ENCODE measurements at places on chromosomes 13 and 19. TPM values are rescaled to one million over a fixed set of nuclear protein-coding genes. Genes with fewer than 3 reads are reported as not detected.

Gene CGB3
- total RNA-seq = not detected

Gene LYPD5
- total RNA-seq = 114 TPM

Gene CLEC11A
- 5.8 TPM for total RNA-seq

Gene ZNF799
- 8.9 TPM for total RNA-seq

Gene CEACAM8
- not detected for total RNA-seq

Gene HSD17B14
- total RNA-seq = 3.1 TPM

Gene IFI30
- 37.2 TPM for total RNA-seq

Gene FSD1
- not detected for total RNA-seq

Gene MYDGF
- total RNA-seq = 28.2 TPM

- H3K36me3 ChIP-seq = no peaks in the 10 kb centered on the region
- peaks cover 48% of the 10 kb centered on the region for H3K4me1 ChIP-seq
- DNase-seq = no peak
- peak overlapping the region; percentile 18 for H3K4me3 ChIP-seq
- H3K27me3 ChIP-seq = peaks cover 100% of the 10 kb centered on the region
- H3K27ac ChIP-seq = no peak overlapping the region
Observed at GRCh38 chr13:112057736-112058518, 9.0 kb upstream of the SOX1 start.

DNA sequence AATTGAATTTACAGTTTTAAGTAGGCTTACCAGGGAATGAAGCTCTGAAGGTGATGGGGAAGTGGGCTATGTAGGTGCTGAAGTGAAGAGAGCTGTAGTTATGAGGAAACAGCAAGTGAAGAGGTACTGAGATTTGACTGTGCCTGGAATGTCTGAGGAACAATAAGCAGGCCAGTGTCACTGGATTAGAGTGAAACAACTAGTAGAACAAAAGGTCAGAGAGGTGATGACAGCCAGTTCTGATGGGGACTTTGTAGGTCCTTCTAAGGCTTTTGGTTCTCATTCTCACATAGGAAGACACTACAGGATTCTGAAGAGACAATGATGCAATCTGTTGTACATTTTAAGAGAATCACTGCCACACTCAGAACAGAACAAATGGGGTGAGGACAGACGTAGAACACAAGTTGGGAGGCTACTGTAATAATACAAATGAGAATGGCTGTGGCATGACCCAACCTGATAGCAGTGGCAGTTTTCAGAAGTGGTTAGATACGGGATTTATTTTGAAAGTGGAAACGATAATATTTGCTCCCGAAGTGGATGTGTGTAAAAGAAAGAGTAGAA lies 130.8 kb downstream of the MYCBP2 start:
- H3K27me3 ChIP-seq = no peaks in the 10 kb centered on the region
- peaks cover 66% of the 10 kb centered on the region for H3K36me3 ChIP-seq
- no peaks in the 10 kb centered on the region for H3K4me1 ChIP-seq
- H3K4me3 ChIP-seq = no peak overlapping the region
- DNase-seq = no peak

GRCh38 chr13:30192320-30193093 lies 114.8 kb downstream of the KATNAL1 start:
- no peak overlapping the region for H3K4me3 ChIP-seq
- no peak overlapping the region for H3K27ac ChIP-seq
- DNase-seq = no peak
- no peaks in the 10 kb centered on the region for H3K4me1 ChIP-seq
- H3K27me3 ChIP-seq = no peaks in the 10 kb centered on the region

GRCh38 chr13:49354719-49355118 lies 89.1 kb downstream of the CAB39L start:
- H3K4me1 ChIP-seq = no peaks in the 10 kb centered on the region
- peak overlapping the region; percentile 57 for H3K27ac ChIP-seq
- no peaks in the 10 kb centered on the region for H3K27me3 ChIP-seq
- no peak for DNase-seq

DNA sequence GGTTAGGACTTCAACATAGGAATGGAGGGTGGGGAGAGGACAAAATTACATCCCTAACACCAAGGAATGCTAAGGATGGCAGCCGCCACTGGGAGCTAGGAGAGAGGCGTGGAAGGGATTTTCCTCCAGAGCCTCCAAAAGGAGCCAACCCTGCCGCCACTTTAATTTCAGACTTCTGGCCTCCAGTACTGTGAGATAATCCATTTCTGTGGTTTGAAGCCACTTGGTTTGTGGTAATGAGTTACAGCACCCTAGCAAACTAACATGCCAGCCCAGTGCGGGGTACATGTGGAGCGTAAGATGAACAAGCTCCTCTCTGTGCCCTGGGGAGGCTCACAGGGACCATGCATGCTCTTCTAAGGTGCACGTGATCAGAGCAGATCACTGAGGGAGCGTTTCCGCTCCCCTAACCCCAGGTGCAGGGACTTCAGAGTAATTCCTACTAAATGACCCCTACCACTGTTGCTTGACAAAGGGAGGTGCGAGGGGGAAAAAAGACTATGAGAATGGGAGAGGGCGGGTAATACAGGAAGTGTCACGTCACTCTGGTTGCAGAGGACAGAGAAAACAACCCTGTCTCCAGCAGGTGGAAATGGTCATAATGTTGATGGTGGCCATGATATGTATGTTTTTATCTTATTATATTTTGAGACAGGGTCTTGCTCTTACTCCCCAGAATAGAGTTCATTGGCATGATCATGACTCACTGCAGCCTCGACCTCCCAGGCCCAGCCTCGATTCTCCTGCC lies 12.0 kb downstream of the FPR1 start:
- H3K4me1 ChIP-seq = no peaks in the 10 kb centered on the region
- peaks cover 13% of the 10 kb centered on the region for H3K27me3 ChIP-seq
- DNase-seq = no peak
- no peak overlapping the region for H3K4me3 ChIP-seq

GRCh38 chr13:53405616-53406015 lies 377.0 kb downstream of the OLFM4 start:
- no peak overlapping the region for H3K4me3 ChIP-seq
- H3K4me1 ChIP-seq = no peaks in the 10 kb centered on the region
- H3K36me3 ChIP-seq = no peaks in the 10 kb centered on the region

DNA sequence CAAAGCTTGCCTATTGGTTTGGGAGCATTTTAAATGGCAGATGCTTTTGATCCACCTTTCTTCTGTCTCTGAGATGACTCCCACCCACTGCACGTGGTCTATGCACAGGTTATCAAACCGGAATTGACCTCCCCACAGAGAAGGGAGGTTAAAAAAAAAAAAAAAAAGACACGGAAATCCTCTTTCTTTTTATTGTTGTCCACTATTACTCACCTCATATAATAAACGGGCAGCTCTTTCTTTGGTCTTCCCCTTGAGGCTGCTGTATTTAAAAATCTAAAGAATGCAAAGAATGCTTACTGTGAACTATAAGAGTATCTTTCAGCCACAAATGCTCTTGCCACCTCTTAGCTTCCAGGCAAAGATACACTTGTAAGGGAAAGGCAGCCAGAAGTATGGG lies 329.7 kb downstream of the NDFIP2 start:
- H3K27me3 ChIP-seq = no peaks in the 10 kb centered on the region
- H3K27ac ChIP-seq = no peak overlapping the region
- H3K4me1 ChIP-seq = no peaks in the 10 kb centered on the region

DNA sequence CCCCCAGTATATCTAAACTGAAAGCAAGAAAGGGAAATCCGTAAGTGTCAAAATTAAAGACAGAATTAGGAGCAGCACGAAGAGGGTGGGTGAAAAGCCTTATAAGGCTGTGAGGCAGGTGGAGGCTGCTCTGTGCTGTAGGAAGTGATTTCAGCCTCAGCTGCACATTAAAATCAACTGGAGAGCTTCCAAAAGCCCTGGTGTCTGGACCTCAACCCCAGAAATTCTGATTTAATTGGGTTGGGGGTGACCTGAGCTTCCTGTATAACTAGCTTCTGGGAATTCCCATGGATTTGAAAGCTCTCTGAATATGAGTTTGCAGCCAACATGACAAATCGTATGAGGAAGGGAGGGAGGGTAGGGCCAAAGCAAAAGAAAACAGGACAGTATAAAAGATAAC lies 242.4 kb upstream of the TMTC4 start:
- no peak overlapping the region for H3K27ac ChIP-seq
- H3K4me3 ChIP-seq = no peak overlapping the region
- DNase-seq = no peak
- H3K36me3 ChIP-seq = no peaks in the 10 kb centered on the region

- peaks cover 8% of the 10 kb centered on the region for H3K4me1 ChIP-seq
- H3K27ac ChIP-seq = no peak overlapping the region
- no peaks in the 10 kb centered on the region for H3K27me3 ChIP-seq
- H3K4me3 ChIP-seq = no peak overlapping the region
- no peak for DNase-seq
Observed at GRCh38 chr19:2594319-2594718, 108.2 kb downstream of the GNG7 start.

DNA sequence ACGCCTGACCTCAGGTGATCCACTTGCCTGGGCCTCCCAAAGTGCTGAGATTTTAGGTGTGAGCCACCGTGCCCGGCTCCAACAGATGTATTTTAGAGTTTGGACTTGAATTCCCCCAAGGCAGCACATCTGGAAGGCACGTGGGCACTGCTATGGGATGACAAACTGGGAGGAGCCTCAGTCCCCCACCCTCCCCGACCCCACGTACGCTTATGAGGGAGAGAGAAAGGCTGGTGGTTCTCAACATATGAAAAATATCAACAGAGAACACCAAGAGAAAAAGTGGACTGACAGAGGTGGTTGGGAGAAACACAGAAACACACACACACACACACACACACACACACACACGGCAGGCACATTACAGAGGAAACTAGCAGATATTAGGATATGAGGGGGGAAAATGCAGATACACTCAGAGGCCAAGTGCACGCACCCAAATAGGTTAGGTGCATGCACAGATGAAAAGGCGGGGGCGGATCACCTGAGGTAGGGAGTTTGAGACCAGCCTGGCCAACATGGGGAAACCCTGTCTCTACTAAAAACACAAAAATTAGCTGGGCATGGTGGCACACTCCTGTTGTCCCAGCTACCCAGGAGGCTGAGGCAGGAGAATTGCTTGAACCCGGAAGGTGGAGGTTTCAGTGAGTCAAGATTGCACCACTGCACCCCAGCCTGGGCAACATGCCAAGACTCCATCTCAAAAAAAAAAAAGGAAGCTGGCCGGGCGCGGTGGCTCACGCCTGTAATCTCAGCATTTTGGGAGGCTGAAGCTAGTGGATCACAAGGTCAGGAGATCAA lies 3.2 kb downstream of the STX10 start:
- DNase-seq = no peak
- H3K27me3 ChIP-seq = no peaks in the 10 kb centered on the region
- no peak overlapping the region for H3K27ac ChIP-seq
- no peak overlapping the region for H3K4me3 ChIP-seq
- H3K36me3 ChIP-seq = peaks cover 19% of the 10 kb centered on the region

- H3K4me3 ChIP-seq = no peak overlapping the region
- DNase-seq = no peak
- H3K4me1 ChIP-seq = peaks cover 4% of the 10 kb centered on the region
- H3K27ac ChIP-seq = no peak overlapping the region
Observed at GRCh38 chr13:73215823-73216222, 157.0 kb downstream of the KLF5 start.

DNA sequence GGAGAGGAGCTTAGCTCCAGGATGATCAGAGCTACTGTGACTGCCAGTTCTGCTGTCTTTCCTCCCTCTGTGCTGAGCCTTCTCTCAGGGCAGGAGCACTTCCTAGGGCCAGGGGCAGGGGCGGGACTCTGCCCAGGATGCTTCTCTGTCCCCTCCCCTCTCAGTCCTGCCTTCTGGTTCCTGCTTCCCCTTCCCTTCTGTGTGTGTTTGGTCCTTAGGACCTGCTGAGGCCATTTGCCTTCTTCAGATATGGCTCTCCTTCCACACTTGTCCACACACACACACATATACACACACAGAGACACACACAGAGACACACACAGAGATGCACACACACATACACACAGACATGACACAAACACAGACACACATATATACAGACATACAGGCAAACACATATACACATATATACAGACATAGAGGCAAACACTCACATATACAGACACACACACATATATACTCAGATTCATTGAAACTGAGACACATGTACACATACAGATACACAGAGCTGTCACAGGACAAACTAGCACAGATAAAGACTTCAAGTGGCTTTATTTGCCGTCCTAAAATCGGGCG lies 22.0 kb upstream of the CD177 start:
- no peak overlapping the region for H3K4me3 ChIP-seq
- no peaks in the 10 kb centered on the region for H3K4me1 ChIP-seq
- H3K36me3 ChIP-seq = no peaks in the 10 kb centered on the region
- peaks cover 3% of the 10 kb centered on the region for H3K27me3 ChIP-seq

GRCh38 chr13:105971312-105971711 lies 564.1 kb downstream of the EFNB2 start:
- peaks cover 20% of the 10 kb centered on the region for H3K4me1 ChIP-seq
- no peak for DNase-seq
- H3K27me3 ChIP-seq = no peaks in the 10 kb centered on the region
- H3K27ac ChIP-seq = no peak overlapping the region
- H3K36me3 ChIP-seq = no peaks in the 10 kb centered on the region
- H3K4me3 ChIP-seq = no peak overlapping the region

DNA sequence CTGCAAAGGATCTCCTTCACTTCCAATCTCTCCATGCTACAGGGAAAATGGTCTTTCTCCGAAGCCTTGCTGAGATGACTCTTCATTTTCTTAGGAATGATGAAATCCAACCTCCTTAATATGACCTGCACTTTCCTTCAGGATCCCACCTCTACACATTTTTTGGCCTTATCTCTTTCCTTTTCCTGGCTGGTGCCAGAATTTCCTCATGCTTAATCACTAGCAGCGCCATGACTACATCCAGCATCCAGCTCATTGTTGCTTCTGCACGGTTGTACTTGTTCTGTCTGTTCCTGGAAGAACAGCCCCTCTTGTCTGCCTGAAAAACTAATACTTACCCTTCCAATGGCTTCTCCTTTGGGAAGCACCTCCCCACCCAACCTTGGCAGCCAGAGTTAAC lies 68.4 kb downstream of the TEX26 start:
- no peak overlapping the region for H3K27ac ChIP-seq
- no peak overlapping the region for H3K4me3 ChIP-seq
- H3K36me3 ChIP-seq = no peaks in the 10 kb centered on the region
- H3K27me3 ChIP-seq = peaks cover 2% of the 10 kb centered on the region
- DNase-seq = no peak
